NB4 (cell line): ENCODE measurements at places on chromosomes 2 and 18.

DNA sequence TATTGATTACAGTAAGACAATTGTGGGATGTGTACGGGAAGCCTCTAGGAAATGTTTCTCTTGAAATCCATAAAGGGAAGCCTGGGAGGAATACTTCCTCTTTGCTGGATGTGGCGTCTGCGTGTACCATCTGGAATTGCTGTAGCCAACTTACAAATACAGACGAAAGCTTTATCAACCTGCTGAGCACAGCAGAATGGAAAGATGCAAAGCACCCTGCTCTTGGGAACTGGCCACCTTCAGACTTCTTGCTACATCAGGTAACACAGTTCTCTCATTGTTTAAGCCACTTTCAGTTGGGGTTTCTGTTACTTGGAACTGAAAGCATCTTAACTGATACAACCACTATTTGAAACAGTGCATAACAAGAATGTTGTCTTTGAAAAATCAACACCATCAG is 213.8 kb downstream of the HRH4 start:
- DNase-seq = no peak

- no peak for DNase-seq
Observed at GRCh38 chr2:157355618-157356017, 30.0 kb upstream of the ERMN start.

GRCh38 chr18:40907842-40908241 is 1047.2 kb upstream of the PIK3C3 start:
- DNase-seq = no peak

- DNase-seq = no peak
Observed at GRCh38 chr2:207895274-207895860, 125.7 kb upstream of the FZD5 start.

GRCh38 chr18:7676253-7676873 is 109.2 kb downstream of the PTPRM start:
- DNase-seq = no peak

DNA sequence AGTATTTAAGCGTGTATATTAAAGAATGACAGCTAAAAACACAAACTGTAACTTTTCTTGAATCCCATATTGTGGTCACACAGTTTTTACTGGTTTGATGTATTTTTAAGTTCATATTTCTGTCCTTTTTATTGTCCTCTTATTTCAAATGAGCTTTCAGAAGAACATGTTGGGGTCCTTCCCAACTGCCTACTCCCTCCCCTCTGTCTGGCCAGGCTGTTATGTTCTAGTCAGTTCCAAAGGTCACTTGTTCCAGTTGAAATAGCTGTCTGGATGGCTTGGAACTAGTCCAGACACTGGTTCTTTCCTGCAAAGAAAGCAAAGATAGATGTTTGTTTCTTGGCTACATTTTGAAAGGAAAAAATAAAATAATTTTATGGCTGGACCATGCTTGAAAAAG is 306.9 kb downstream of the GULP1 start:
- no peak for DNase-seq

GRCh38 chr18:13516855-13517254 is 209.5 kb downstream of the FAM210A start:
- no peak for DNase-seq

DNA sequence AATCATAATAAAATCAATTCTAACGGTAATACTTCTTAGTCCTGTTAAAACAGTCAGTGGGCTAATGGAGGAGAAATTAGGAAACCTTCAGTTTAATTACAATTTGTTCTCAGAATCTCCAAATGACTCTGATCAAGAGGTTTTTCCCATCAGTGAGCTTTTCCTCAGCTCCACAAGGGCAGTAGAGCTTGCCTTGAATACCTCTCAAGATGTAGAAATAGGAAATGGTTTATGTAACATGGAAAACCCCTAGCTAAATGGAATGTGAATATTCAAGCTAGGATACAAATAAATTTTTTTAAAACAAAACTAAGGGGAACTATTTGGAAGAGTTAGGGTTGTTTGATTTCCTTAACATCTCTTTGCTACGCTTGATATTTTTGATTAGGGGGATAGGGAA is 87.5 kb downstream of the PLEKHM3 start:
- no peak for DNase-seq

- no peak for DNase-seq
Observed at GRCh38 chr2:156329031-156329926, 3.2 kb downstream of the NR4A2 start.

DNA sequence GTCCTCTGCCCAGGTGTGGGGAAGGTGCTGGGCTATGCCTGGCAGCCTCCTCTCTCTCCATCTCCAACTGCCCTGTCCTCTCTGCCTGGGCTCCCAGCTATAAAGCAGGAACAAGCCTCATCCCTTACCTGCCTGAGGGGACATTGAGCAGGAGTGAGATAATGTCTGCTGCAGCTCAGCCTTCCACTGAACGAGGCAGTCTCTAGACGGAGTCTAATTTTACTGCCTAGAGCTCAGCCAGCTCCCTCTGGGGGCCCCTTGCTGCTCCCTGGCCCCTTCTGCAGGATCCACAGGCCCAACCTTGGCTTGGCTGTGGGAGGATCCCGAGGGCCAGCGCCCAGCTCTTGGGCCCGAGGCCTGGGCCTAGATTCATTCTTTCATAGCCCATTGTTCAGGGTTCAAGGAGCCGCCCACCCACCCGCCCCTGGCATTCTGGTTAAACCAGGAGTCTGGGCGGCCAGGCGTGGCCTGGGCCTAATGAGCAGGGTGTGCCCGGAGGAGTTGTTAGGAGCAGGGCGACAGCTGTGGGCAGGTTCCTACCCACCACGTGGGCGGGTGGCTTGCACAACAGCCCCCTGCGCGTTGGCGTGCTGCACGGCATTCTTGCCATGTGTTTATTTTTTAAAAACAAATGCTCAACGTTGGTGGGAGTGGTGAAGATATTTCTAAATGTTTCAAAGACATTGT is 44.6 kb downstream of the FOSL2 start:
- DNase-seq = peak; percentile 94

GRCh38 chr2:237201461-237202287 is 116.0 kb downstream of the COPS8 start:
- peak; percentile 89 for DNase-seq

DNA sequence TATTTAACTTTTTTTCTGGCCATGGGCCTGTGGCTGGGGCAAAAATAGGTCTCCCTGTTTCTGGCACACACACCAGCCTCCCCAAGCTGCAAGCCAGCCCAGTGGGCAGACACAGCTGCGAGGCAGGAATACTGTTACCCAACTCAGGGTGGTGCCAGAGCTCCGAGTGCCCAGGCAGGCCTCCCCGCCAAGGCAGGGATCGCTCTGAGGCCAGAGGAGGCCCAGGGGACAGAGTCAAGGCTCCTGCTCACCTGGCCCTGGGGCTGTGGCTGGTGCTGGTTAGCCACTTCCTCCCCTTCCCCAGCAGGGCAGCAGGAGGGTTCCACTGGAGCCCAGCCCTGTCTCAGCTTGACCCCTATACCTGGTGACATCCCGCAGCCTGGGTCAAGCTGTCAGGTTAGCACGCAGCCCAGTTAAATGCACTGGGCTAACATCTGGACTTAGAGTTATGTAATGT is 67.1 kb upstream of the EPAS1 start:
- DNase-seq = peak; percentile 66

DNA sequence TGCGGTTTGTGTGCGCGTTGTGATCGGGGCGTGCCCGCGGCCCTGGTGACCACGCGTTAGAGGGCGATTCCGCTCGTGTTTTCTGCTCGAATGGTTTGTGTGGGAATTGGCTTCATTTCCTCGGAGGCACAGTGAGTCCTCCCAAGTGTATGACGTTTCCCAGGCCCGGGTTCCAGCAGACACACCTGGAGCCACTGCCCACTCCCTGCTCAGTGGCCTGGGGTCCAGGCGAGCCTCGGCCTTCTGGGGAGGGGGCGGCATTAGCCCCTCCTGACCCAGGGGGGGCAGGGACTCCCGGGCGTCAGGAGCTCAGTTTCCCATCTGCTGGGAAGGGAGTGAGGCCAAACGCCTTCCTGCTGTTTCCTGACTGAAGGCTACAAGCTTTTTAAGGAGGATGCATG is 92.1 kb downstream of the NFATC1 start:
- no peak for DNase-seq

- no peak for DNase-seq
Observed at GRCh38 chr2:12131975-12132374, 385.5 kb downstream of the LPIN1 start.

GRCh38 chr2:53265544-53266299 is 501.9 kb upstream of the CHAC2 start:
- no peak for DNase-seq

DNA sequence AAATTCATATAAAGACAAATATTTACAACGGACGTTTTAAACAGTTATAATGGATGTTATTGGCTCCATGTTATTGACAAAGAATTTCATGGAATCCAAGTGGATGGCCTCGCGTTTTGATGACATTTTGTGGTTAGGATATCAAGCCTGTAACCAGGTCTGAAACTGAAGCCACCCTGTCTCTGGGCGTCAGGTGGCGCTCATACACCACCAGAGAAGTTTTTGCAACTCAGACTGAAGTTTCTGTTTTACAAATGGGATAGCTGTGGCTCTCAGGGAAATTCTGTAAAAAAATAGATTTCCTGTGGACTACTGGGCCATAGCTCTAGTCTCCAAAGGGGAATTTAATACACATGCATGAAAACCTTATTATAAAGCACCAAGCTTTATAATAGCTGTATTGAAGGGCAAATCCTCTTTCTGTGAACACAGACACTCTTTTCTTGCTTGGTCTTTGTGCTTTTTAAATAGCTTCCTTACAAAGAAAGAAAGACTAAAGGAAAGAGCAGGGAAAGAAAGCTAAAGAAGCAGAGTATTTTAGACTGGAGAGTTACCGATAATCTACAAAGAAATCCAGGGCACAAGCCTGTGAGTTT is 86.7 kb downstream of the C18orf54 start:
- DNase-seq = peak; percentile 55

DNA sequence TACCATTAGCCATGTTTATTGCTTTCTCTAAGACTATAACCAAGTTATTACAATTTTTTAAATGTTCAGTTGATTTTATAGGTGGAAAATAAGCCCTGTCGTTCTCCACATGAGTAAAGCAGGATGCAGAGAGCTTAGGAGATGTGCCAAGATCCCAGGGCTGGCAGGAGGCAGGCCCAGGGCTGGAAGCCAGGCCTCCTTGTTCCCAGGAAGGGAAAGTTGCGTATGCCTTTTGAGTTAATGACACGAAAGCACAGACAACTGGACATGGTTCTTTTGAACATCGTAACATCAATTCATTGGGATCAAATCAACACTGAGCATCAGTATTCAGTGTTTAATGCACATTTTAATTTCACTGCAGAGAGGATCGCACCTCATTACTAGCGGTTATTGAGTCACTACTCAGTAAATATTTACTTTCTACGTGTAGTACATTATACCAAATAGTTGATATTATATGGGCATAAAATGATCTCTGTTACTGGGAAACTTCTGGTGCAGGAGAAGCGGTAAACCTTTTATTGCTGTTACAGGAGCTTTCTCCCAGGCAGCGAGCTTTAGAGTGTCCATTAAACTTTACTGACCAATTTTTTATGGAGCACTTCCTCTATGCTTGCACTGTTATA is 60.0 kb downstream of the RNF144A start:
- no peak for DNase-seq

GRCh38 chr2:127950264-127950663 is 64.5 kb upstream of the AMMECR1L start:
- no peak for DNase-seq

GRCh38 chr2:239461291-239462190 is 60.7 kb upstream of the HDAC4 start:
- no peak for DNase-seq
